ENCODE measurements at places on chromosomes 13 and 19. TPM values are rescaled to one million over a fixed set of nuclear protein-coding genes. Genes with fewer than 3 reads are reported as not detected.

DNA sequence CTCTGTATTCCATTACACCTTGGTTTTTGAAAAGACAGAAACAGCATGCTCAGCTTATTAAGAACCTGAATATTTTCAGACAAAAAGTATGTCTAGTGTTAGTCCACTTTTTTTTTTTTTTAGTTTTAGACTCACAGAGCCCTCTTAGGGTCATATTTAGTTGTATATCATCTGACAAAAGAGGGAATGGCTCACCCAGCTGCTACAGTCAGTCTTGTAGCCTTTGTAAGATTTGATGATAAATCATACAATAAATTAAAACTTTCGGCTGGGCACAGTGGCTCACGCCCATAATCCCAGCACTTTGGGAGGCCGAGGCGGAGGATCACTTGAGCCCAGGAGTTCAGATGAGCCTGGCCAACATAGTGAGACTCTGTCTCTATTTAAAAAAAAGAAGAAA lies 43.7 kb upstream of the LDLR start:
- no peak overlapping the region for H3K4me3 ChIP-seq
- no peak for DNase-seq
- H3K27ac ChIP-seq: no peak overlapping the region
- H3K4me1 ChIP-seq: peaks cover 5% of the 10 kb centered on the region
- peaks cover 28% of the 10 kb centered on the region for H3K36me3 ChIP-seq
- no peaks in the 10 kb centered on the region for H3K27me3 ChIP-seq

DNA sequence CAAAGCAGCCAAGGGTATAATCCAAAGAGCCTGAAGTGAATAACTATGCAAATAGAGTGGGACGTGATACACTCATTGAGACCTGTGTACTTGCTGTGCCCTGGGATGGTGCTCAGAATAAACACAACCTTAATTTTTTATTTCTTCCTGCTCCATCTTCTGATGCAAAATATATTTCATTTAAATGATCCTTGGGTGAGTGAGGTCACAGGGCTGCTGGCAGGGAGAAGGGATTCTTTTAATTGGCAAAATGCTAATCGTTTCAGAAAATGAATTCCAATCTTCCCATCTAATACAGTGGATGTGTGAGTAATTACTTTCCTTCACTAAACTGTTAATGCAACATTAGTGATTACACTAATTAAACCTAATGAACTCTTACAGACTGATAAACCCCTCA lies 63.5 kb downstream of the SIAH3 start:
- H3K27me3 ChIP-seq: no peaks in the 10 kb centered on the region
- no peak overlapping the region for H3K4me3 ChIP-seq
- no peaks in the 10 kb centered on the region for H3K36me3 ChIP-seq
- DNase-seq: no peak
- H3K27ac ChIP-seq: no peak overlapping the region

Gene NKPD1
- 0.56 TPM for total RNA-seq

DNA sequence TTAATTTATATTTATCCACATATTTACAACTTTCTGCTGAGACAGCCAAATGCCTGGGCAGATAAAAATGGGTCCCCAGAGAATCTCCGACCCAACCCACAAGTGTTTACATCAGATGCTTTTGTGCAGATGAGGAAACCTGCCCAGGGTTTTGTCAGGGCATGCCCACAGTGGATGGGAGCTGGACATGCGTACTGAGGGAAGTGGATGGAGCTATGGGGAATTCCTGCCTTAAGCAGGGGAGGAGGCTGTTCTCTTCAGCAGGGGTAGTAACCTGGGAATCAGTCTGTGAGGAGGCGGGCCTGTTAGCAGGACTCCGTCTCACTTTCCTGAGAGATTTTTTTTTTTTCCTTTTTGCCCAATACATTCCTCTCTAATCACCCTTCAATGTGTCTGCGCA lies 122.9 kb downstream of the RFC3 start:
- H3K4me3 ChIP-seq: no peak overlapping the region
- no peaks in the 10 kb centered on the region for H3K27me3 ChIP-seq
- DNase-seq: no peak
- no peak overlapping the region for H3K27ac ChIP-seq
- H3K4me1 ChIP-seq: no peaks in the 10 kb centered on the region
- H3K36me3 ChIP-seq: no peaks in the 10 kb centered on the region

Gene TIMM44
- total RNA-seq: 47.4 TPM

Gene HIF3A
- total RNA-seq: 53.5 TPM

Gene FBXO27
- total RNA-seq: 5.0 TPM

Gene UNC13A
- 0.13 TPM for total RNA-seq

GRCh38 chr19:5547881-5548280 lies 19.9 kb downstream of the TINCR start:
- DNase-seq: no peak
- H3K27ac ChIP-seq: no peak overlapping the region
- H3K36me3 ChIP-seq: no peaks in the 10 kb centered on the region
- no peaks in the 10 kb centered on the region for H3K4me1 ChIP-seq
- no peaks in the 10 kb centered on the region for H3K27me3 ChIP-seq

Gene NLRP9
- total RNA-seq: not detected

GRCh38 chr13:110815471-110816204 lies 99.2 kb downstream of the ANKRD10 start:
- DNase-seq: no peak
- no peaks in the 10 kb centered on the region for H3K27me3 ChIP-seq
- peaks cover 17% of the 10 kb centered on the region for H3K4me1 ChIP-seq
- no peaks in the 10 kb centered on the region for H3K36me3 ChIP-seq

DNA sequence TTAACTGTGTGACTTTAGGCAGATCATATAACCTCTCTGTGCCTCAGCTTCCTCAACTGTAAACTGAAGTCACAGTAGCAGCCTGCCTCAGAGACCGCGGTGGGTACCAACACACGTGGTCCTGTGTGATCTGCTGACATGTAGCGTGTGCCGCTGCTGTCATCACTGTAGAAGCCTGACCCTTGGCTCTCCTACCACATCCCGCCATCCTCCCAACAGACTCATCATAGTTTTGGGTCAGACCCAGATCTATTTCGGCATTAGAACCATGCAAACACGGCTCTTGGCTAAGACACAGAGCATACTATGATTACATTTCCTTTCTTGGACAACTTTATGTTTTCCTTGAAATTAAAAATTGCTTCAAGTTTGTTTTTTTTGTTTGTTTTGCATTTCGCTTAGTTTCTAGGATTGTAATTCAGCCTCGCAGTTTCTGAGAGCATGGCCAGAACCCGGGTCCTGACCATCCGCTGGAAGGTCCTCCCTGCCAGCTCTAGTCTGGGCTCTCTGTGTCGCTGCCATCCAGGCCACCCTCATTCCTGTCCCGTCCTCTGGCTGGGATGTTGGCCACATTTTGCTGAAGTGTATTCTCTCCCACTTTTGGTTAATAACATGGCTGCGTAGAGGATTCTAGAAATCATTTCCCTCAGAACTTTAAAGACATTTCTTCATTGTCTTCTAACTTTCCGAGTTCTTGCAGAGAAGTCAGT lies 53.0 kb downstream of the GGACT start:
- DNase-seq: no peak
- H3K4me3 ChIP-seq: no peak overlapping the region
- H3K27ac ChIP-seq: no peak overlapping the region
- no peaks in the 10 kb centered on the region for H3K27me3 ChIP-seq
- H3K4me1 ChIP-seq: no peaks in the 10 kb centered on the region
